ENCODE measurements at places on chromosomes 5 and 9.
A peak's percentile ranks its signal among the peaks of the same experiment; 100 is the strongest.

DNA sequence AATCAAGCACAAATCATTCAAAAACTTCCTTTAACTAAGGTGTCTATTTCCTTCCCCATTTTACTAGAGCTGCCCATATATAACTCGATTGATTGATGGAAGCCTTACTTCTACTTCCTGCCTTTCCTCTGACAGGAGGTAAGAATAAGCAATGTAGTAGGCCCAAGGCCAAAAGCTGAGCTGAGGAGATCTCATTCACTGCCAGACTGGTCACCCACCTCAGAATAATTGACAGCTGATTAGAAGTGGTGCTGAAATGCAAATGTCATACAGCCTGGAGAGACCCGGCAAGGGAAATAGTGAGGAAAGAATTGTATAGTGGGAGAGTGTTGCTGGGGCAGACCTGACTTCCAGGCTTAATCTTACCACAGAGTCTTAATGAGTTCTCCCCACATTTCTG lies 239.9 kb downstream of the SAXO1 start:
- DNase-seq, result no peak

GRCh38 chr5:169173372-169173771 lies 127.6 kb downstream of the SLIT3 start:
- DNase-seq, result no peak

- no peak for DNase-seq
Observed at GRCh38 chr5:61808091-61808490, 476.0 kb downstream of the ZSWIM6 start.

DNA sequence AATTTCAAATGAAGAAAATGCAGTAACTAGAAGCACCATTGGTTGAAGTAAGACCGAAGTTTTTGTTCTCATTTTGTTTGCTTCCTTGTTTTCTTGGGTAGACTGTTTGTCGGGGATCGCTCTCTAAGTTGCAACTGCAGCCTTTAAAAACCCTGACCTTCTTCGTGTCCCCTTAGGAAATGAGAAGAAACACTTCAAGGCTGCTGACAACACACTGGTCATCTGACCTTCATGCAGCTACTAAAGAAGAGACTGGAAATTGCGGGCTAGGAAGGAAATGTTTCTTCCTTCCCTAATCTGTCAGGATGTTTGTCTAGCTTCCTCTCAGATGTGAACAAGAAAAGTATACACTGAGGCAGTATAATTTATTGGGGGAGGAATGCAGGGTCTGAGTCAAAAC lies 50.7 kb upstream of the CHSY3 start:
- DNase-seq, result no peak

GRCh38 chr5:132883261-132883834 lies 9.9 kb downstream of the LEAP2 start:
- DNase-seq, result no peak

GRCh38 chr5:38648703-38649291 lies 92.4 kb upstream of the LIFR start:
- no peak for DNase-seq

DNA sequence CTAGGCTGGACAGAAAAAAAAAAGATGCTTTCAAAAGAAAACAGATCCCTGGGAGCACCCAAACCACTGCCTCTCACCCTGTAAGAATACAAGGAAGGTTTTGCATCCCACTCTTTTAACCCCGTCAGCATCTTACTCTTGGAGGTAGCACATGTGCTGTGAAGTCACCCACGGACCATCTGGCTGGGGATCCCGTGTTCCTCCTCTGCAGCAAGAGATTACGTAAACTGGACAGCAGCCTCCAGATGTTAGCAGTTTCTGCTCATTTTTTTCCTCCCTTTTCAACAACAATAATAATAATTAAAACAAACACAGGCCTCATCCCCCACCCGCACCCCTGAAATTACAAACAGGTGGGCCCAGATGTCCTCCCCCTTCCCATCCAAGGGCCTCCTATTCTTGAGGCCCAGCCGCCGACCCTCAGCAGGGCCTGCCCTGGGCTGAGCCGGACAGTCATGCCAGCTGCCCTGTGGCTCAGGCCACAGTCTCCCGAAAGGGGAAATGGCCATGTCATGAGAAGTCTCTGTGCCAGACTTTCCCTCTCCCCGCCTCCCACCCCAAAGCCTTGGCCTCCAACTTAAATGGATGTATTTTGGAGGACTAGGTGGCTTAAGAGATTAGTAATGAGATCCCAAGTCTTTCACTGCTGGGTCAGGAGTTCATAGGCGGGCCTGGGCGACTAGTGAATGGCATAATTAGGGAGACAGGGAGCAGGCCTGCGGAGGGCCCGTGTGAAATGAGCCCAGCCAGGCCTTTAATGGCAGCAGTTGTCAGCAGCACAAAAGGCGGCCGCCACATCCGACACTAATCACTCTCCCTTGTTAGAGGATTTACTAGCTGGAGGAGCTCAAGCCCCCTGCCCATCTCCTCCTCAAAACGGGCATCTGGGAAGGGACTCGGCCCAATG lies 165.1 kb downstream of the PAPPA start:
- DNase-seq, result peak; percentile 84

GRCh38 chr9:91261417-91261816 lies 100.3 kb downstream of the AUH start:
- DNase-seq, result no peak

- peak; percentile 4 for DNase-seq
Observed at GRCh38 chr5:110625376-110625999, 101.0 kb downstream of the TMEM232 start.

- DNase-seq, result peak; percentile 26
Observed at GRCh38 chr5:149133795-149134777, 7.2 kb upstream of the ABLIM3 start.

- no peak for DNase-seq
Observed at GRCh38 chr9:121297389-121297788, 29.4 kb downstream of the GSN start.

Data from retinal pigment epithelial cell (primary cell).